SW480 (cell line): ENCODE measurements at places on chromosomes 7 and 10.

DNA sequence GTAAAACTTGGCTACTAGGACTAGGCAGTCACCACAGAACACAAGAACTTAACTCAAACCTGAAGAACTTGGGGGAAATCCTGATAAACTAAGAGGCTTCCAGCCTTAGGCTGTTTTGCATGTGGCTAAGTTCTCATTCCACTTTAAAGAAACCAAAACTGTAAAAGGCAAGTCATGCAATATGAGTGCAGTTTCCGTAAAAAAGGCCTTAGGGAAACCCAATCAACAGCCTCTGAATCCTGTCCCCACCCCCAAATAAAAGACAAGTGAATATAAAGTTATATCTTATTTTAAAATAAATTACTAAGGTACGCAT, 95.1 kb downstream of the USP6NL start:
- no peak for DNase-seq

GRCh38 chr7:130940907-130941306, 206.9 kb upstream of the KLF14 start:
- no peak for DNase-seq

DNA sequence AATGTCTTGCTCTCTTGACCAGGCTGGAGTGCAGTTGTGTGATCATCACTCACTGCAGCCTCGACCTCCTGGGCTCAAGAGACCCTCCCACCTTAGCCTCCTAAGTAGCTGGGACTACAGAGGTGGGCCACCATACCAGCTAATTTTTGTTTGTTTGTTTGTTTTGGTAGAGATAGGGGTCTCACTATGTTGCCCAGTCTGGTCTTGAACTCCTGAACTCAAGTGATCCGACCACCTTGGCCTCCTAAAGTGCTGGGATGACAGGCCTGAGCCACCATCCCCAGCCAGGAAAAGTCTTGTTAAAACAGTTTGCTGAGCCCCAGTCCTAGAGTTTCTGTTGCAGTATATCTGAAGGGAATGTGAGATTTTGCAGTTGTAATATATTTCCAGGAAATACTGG, 83.9 kb downstream of the SKIDA1 start:
- no peak for DNase-seq

- DNase-seq: peak; percentile 42
These were observed 694.1 kb downstream of the ANKRD7 start for GRCh38 chr7:118918556-118918955.

- DNase-seq: peak; percentile 67
These were observed 24.0 kb upstream of the PAPSS2 start for GRCh38 chr10:87635498-87636312.

DNA sequence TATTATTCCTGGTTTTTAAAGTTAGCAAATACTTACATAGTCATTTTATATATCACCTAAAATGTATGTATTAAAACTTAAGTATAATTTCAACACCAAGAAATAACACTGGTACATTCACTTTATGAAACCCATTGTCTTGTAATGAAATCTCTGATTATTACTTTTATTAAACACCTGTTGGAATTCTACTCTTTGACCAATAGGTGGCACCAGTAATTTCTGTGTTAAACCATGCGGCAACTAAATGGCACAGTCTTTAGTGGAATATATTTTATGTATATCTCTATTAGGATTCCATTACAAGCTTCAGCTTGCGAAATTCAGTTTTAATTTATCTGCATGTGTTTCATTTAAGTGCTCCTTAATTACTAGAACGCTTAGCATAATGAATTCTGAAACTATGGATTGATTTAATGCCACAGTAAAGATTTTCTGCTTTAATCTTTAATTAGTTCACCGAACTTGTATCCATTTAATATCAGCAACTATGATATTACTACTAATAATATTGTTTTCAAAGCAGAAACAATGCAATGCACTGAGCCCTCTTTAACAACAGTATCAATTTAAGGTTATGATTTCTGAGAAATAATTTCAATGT, 181.3 kb downstream of the MAGI2 start:
- DNase-seq: peak; percentile 75

GRCh38 chr10:56599201-56599600, 238.1 kb upstream of the ZWINT start:
- no peak for DNase-seq

DNA sequence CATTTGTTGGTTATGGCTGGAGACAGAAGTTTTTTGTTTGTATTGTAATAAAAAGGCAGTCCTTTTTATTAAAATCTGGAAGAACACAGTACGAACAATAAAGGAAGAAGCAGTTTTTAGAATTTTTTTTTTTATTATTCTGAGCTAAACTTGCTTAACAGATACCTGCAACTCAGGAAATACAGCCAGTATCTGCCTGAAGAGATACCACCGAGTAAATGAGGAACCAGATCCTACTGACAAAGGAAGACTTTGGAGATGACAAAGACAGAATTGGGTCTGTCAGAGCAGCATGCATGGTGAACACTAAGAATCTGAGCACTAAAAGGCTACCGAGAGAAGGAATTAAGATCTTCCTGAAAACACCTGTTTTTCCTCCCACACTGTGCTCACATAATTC, 1335.9 kb upstream of the SORCS1 start:
- no peak for DNase-seq

- no peak for DNase-seq
These were observed 119.1 kb upstream of the CDCA7L start for GRCh38 chr7:22064816-22065215.

- no peak for DNase-seq
These were observed 77.5 kb upstream of the CXCL12 start for GRCh38 chr10:44462338-44462914.

- no peak for DNase-seq
These were observed 58.0 kb downstream of the AHCYL2 start for GRCh38 chr7:129282865-129283264.

GRCh38 chr7:10346032-10346431, 627.6 kb upstream of the PHF14 start:
- DNase-seq: no peak

DNA sequence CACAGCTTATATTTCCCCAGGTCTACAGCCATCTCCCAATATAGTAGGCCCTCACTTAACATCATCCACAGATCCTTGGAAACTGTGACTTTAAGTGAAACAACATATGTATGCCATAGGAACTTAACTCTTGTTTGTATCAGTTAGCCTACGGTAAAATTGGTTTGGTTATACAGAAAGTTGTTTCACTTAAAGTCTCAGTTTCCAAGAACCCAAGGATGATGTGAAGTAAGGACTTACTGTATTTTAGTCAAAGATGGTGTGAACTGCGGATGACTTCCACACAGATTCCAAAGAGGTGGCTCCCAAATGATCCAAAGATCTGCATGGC, 56.4 kb upstream of the MRLN start:
- DNase-seq: no peak
